ENCODE measurements at places on chromosomes 3 and 15.

GRCh38 chr3:164498917-164499316, 579.4 kb downstream of the SI start:
- no peak for DNase-seq

DNA sequence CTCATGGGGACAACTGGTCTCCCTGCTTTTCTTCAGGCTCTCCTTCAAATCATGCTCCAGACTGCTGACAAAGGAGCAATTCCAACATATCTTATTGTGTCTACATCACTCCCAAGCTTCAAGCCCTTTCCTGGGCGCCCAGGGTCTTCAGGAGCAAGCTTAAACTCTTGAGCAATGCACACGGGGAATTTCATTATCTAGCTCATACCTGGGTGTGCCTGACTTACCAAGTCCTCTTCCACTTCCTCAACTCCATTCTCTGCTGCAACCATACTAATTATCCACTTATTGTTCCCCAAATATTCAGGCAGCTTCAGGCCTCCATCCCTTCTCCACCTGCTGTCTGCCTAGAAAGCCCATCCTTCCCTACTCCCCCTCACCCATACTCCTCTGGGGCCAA, 50.6 kb downstream of the B3GNT5 start:
- no peak for DNase-seq

- DNase-seq, result no peak
These were observed 38.7 kb downstream of the SENP8 start for GRCh38 chr15:72156928-72157327.

DNA sequence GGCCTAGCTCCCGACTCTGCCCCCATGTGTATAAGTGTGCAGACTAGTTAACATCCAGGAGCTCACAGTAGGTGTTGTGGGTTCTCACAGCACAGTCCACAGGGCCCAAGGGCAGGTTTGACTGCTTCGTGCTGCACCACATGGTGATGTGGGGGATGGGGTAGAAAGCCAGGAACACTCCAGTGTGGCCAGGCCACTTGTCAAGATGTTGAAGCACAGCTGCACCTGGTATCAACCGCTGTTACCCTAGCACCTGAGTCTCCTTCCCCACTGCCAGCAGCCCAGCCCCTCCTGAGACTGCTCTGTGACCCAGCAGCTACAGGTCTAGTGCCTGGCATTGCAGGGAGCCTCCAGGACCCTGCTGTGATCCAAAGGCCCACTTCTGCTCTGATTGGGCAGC, 53.4 kb downstream of the CHDH start:
- no peak for DNase-seq

- no peak for DNase-seq
These were observed 66.9 kb upstream of the CSPG5 start for GRCh38 chr3:47645551-47645950.

- no peak for DNase-seq
These were observed 15.7 kb upstream of the VEPH1 start for GRCh38 chr3:157518881-157519280.

DNA sequence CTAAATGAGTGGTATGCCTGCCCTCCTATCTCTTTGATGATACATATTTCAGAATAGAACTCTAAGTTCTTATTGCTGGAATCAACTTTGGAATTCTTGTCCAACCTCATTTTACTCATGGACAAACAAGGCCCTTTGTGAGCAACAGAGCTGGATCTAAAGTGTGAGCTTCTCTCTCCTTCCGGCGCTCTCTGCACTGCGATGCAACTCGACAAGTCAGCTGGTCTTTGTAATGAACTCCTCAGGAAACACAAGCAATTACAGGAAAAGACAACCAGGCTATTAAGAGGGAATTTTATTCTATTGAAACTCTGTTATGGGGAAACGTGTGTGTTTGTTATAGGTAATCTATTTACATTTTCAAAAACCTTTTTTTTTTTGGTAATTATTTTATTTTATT, 20.3 kb upstream of the NRROS start:
- no peak for DNase-seq

GRCh38 chr3:45763303-45763675, 33.0 kb downstream of the SLC6A20 start:
- no peak for DNase-seq

- DNase-seq, result no peak
These were observed 5.7 kb downstream of the SLC38A3 start for GRCh38 chr3:50210510-50211367.

GRCh38 chr3:124832782-124833709, 54.1 kb downstream of the ITGB5 start:
- no peak for DNase-seq

DNA sequence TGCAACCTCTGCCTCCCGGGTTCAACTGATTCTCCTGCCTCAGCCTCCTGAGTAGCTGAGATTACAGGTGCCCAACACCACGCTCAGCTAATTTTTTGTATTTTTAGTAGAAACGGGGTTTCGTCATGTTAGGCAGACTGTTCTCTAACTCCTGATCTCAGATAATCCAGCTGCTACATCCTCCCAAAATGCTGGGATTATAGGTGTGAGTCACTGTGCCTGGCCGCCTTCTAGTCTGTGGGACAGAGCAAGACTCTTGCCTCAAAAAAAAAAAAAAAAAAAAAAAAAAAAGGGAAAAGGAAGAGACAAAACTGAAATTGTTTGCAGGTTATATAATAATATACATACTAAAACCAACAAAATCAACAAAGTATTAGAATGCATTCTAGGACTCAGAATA, 215.2 kb downstream of the PCCB start:
- DNase-seq, result no peak

DNA sequence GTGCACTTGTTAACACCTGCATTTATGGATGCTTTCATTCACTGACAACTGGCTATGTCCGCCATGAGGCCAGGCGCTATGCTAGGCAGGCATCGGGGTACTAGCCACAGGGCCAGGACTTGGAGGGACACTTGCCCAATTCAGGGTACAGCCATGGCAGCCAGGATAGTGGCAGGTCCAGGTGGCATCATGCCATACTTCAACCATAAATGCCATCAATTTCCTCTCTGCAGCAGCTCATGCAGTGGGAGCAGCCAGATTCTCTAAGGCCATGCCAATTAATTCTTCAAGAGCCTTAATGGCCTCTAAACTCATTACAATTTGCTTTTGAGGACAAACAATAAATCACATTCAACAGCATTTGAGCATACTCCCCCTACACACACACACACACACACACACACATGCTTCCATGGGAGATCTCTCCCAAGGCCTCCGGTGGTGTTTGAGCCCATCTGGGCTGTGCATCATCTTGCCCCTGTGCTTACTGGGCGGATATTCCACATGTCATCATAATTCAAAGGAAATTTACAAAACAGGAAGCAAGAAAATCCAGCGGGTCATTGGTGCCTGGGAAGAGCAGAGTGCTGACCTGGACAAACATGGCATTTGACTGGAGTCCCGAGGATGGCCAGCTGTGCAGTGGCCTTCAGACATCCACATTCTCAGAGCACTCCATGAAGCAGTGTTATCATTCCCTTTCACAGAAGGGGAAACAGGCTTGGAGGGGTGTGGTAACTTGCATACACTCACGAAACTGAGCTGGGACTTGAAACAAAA, 109.1 kb downstream of the IQSEC1 start:
- no peak for DNase-seq

- DNase-seq, result no peak
These were observed 71.0 kb downstream of the RBM6 start for GRCh38 chr3:50010959-50011358.

GRCh38 chr3:183502237-183503181, 53.0 kb downstream of the KLHL6 start:
- no peak for DNase-seq

DNA sequence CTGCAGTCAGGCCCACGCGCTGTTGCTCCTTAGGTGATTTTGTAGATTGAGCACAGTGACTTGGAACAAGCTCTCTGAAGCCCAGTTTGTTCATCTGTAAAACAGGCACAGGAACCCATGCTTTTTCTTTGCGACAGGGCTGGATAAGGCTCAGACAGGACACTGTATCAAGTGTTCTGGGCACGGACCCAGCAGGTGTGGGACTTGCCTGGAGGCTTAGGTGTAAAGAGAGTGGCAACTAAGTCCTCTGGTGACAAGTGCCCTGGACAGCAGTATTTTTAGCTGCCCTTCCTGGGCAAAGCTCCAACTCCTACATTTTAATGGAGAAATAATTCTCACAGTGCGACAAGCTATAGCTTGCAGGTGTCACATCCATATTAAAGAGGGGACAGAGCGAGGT, 32.2 kb downstream of the CD276 start:
- DNase-seq, result no peak

GRCh38 chr15:52718551-52718950, 39.4 kb upstream of the ATOSA start:
- DNase-seq, result no peak

GRCh38 chr3:158111861-158112260, 2.0 kb downstream of the RSRC1 start:
- DNase-seq, result no peak

GRCh38 chr3:97899331-97899730, 72.9 kb downstream of the RIOX2 start:
- DNase-seq, result no peak

GRCh38 chr3:185399737-185400667, 37.1 kb downstream of the MAP3K13 start:
- no peak for DNase-seq

DNA sequence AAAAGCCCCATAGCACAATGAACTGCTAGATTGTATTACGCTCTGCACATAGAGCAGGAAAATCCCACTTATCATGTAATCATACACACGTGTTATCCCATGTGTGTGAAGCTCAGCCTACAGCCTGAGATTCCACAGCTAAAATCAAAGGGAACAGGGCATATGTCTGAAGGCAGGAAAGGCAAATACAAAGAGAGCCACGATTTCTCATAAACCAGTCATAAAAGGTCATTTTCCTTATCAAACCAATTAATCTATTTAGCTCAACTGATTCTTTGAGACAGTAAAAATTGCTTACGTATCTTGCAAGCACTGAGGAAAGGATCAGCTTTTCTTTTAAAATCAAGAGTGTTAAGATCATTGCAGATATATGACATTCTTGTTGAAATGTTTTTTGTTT, 199.5 kb upstream of the TBL1XR1 start:
- DNase-seq, result no peak

DNA sequence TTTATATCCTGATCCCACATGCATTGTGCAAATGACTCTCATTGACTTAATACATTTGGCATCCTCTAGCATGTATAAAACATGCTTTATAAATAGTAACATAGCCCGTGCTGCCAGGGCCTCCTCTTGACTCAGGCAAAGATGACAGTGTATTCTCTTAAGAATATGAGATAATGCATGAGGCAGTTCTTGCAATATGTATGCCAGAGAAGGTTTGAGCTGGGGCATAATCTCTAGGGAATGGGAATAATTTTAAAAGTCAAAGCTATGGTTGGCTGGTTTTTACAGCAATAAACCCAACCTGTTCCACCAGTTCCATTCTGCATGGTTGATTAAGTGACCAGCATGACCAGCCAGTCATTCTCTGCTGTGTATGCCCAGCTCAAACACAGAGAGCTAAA, 179.0 kb upstream of the PFN2 start:
- no peak for DNase-seq

DNA sequence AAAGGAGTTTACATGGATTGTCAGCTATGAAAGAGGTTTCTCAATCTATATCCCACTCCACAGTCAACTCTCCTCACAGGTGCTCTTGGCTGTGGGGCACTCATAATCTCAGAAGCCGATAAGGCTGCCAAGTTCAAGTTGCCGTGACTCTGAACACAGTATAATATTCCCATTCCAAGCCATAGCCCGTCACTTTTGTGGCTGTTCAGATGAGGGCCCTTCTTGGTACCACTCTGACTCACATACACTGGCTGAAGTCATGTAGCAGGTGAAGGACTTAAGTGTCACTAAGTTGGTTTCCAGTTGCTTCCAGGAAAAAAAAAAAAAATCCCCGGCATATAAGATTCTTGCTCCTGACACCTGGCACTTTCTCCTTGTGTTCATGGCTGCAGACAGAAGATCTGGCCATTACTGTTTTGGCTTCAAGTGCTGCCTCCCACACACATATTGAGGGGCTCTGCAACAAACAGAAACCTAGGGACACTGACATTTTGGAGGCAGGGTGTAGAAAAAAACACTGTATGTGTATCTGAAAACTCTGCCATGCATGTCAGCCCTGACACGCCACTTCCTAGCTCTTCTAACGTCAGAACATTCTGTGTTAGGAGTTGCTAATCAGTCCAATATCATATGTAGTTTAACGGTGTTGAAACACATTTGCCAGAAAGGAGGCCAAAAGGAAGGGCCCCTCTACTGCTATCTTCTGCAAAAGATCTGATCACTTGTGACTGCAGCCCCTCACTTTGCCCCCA, 170.2 kb upstream of the ICE2 start:
- DNase-seq, result no peak

- no peak for DNase-seq
These were observed 29.5 kb downstream of the PTPN23 start for GRCh38 chr3:47410417-47410720.

DNA sequence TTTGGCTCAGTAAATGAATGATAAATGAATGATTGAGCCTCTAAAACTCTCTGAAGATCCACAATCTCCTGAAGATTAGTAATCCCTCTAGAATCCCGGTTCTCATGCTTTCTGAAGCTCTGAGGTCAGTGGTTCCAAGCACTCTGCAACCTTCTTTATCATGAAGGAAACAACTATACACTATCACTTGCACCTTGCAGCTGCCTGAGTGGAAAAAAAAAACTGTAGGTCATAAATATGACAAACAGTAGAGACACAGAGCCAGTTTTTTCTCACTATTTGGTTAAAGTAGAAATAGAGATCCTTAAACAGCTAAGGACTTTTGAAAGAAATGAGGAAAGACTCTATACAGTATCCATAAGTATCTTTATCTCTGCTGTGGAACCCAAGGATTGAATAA, 122.0 kb upstream of the CRBN start:
- DNase-seq, result no peak

DNA sequence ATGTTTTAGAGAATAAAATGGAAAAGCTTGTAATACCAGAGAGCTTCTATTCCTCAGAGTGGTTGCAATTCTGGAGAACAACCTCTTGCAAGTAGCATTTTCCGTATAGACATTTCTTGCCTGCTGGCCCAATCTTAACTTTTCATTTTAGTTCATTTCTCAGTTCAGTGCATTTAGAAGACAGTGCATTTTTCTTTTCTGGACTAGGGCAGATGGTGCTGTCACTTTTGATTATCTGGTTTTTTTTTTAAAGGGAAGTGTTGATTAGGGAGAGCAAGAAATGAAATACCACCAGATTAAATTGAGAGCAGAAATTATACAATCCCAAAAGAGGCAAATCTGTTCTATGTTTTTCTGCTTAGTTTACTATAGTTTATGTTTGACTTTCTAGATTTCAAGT, 172.7 kb downstream of the GHSR start:
- no peak for DNase-seq

DNA sequence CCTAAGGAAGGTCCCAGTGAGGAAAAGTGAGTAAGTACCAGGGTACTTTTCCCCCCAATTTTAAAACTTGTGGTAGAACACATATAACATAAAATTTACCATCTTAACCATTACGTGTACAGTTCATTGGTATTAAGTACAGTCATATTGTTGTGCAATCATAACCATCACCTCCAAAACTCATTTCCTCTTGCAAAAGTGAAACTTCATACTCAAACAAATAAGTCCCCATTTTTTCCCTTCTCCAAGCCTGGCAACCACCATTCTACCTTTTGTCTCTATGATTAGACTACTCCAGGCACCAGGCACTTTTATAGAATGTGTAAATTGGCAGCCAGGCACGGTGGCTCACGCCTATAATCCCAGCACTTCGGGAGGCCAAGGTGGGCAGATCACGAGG, 12.2 kb downstream of the PRC1 start:
- no peak for DNase-seq

- no peak for DNase-seq
These were observed 727.8 kb downstream of the GBE1 start for GRCh38 chr3:81033684-81034083.

GRCh38 chr3:128919988-128920387, 40.6 kb downstream of the ACAD9 start:
- DNase-seq, result no peak

Measured in stimulated activated CD8-positive, alpha-beta memory T cell treated with anti-CD3 and anti-CD28 coated beads, Interleukin-15, amount 100 ng/mL, for 4 hours (primary cell).